Activated CD8-positive, alpha-beta memory T cell treated with anti-CD3 and anti-CD28 coated beads for 4 hours (primary cell): ENCODE measurements at places on chromosomes 7 and 10.

GRCh38 chr7:70615066-70615606, 516.8 kb upstream of the GALNT17 start:
- no peak for DNase-seq

DNA sequence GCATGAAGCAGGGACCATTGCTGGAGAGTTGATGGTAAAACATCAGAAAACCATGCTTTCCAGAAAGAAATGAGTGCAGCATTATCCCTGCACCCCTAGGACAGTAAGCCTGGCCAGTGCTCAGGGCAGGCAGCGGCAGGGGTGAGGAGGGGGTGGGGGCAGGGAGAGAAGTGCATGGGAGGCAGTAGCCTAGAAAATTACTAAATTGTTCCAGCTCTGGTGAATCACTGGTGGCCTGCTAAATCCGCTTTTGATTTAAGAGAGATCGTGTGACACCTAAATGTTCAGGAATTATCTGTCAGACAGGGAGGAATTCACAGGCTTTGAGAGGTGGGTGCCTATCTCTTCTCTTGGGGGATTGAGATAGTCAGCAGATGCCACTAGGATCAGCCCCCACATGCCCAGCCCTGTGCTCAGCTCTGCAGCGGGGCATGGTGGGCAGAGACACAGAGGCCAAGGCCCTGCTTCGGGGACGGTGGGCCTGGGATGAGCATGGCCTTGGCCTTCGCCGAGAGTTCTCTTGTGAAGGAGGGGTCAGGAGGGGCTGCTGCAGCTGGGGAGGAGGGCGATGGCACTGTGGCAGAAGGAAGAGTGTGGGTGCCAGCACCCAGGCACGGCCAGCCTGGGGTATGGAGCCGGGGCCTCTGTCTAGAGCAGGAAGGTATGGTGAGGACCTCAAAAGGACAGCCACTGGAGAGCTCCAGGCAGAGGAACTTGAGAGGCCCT, 5.0 kb upstream of the AQP1 start:
- no peak for DNase-seq

- DNase-seq = no peak
Observed at GRCh38 chr10:25678666-25679065, 255.4 kb upstream of the MYO3A start.

DNA sequence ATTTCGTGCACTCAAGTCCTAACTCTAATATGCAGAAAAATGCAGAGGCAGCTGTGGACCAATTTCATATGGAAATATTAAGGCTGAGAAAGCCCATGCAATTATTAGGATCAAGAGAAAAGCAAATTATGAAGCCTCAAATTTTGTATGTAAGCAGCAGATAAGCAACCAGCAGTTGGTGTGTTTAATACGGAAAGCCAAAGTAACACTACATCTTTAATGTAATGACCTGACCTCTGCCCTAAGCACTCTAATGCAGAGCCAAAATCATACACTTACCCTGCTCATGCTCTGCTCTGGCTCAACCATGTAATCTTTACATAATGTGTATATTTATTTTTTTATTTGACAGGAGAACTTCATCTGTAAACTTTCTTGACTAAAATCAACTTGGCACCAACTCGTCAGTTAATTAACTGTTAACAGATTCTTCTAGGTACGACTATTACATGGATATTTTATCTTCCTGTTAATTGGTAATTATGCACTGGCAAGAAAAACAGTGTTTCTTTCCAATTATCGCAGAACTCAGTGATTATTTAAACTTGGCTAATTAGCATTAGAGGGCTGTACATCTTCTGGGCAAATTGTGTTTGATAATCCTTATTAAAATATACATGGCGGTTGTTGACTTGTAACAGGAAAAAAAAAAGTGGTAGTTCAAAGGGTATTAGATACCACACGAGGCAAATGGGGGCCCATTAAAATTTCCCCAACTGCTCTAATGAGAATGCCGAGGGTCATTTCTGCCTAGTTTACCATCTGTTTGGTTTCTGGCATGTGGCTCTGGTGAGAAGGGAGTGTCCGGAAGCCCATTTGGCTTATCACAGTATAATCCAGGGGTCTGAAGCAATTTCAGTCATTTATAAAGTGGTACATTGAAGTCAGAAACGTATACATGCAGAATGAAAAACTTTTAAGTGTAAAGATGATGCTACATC, 94.5 kb downstream of the RELN start:
- no peak for DNase-seq

- no peak for DNase-seq
Observed at GRCh38 chr10:5663692-5664427, 2.5 kb downstream of the ASB13 start.

DNA sequence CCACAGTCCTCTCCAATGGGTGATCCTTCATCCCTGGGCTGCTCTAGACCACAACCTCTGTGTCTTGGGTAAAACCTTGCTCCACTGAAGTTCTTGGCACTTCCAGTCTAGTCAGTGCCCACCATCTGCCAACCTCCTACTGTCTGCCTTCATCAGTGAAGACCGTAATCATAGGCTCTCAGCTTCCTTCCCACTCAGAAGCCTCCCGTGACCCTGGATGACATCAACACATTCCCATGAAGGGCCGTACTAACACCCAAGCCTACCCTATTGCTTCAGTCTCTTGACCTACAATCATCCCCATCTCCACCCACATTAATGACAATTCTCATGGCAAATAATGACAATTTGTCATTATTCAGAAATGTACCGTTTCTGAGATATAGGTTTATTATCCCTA, 27.6 kb upstream of the GARS1 start:
- DNase-seq = no peak
